KBM-7 (cell line): ENCODE measurements at places on chromosomes 6 and 20.

- no peak for DNase-seq
These were observed 24.5 kb downstream of the PLCB4 start for GRCh38 chr20:9093218-9093957.

- DNase-seq, result no peak
These were observed 512.0 kb downstream of the CDKAL1 start for GRCh38 chr6:21046276-21046675.

- DNase-seq, result no peak
These were observed 49.1 kb downstream of the NFATC2 start for GRCh38 chr20:51493346-51493791.

DNA sequence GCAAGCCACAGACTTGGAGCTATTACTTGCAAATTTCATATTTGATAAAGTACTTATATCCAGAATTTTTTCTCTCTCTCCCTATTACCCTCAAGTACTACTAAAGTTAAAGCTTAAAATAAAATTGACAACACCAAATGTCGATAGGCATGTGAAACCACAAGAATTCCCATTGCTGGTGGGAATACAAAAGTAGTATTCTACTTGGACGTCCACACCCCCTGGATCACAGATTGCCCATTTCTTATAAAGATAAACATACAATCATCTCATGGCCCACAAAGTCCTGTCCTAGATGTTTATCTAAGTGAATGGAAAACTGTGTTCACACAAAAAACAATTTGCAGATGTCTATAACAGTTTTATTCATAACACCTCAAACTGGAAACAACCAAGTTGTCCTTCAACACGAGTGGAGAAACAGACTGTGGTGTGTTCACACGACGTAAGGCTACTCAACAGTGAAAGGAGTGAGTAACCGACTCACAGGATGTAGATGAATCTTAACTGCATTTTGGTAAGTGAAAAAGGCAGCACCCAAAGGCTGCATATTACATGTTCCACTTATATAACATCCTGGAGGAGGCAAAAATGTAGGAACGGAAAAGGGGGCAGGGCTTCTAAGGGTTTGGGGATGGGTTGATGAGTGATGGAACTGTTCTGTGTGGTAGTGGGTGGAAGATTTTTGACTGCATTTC is 297.4 kb downstream of the THBS2 start:
- no peak for DNase-seq
